HFF-Myc (cell line): ENCODE measurements at places on chromosomes 5 and 9.

- peak; percentile 96 for DNase-seq
These were observed 100.6 kb downstream of the ANGPTL2 start for GRCh38 chr9:127021664-127022363.

DNA sequence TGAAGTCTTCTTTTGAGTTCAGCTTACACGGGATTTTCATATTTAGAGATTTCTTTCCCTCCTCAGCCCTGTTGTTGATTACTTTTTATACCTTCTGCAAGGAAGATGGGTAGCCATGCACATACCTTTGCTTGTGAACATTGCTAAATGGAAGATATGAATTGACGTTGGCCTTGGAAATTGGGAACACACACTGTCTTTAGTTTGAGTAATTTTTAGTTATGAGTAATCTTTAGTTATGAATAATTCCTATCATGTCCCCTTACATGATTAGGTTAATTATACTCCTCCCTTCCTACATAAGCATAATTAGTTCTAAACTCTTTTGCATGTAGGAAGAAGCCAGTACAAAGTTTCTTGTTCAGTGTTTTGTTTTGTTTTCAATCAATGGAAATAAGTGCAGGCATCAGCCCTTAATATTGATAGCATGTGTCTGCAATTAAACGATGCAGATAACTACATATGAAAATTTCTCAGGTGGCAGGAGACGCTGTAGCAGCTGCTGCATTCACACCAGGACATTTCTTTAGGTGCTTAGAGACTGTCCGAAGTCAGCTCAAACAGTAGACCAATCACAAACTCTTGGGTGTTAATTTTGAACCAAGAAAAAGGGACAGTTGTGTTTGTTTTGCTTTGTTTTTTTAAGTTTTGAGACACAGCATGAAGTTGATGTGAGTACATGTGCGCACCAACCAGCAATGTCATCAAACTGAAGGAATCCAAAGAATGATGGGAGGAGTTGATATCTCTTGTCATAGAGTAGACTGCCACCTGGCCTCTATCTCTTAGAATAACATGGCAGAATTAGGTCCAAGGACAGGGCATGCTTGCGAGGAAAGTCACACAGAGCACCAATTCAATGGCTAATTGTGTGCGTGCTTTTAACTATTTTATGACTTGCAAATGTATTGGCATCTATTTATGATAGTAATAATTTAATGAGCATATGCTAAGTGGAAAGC lies 51.4 kb downstream of the SMARCA2 start:
- no peak for DNase-seq

GRCh38 chr5:112779531-112779930 lies 41.8 kb downstream of the APC start:
- DNase-seq: no peak

DNA sequence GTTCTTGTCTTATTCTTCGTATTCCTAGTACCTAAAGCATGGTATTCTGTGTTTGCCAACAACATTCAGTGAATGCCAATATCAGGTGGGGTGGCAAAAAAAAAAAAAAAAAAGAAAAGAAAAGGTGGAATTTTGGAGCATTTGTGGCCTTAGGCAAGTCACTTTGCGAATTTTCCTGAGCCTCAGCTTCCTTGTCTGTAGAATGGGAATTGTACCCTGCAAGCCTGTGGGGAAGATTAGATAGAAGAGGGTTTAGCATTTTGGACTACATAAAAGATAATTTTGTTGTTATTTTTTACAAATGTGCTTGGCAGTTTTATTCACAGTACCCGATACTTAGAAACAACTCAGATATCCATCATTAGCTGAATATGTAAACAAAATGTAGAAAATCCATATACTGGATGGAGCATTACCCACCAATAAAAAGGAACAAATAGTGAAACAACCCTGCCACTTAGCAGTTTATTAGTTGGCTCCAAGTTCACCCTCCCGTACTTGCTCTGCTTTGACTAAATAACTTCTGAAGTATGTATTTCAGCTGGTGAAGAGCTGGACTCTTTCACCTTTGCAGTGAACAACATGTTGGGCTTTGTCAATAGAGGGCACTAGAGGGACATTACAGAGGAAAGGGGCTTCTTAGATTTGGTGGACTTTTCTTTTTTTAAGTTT lies 13.6 kb downstream of the UBE2D2 start:
- DNase-seq: no peak

DNA sequence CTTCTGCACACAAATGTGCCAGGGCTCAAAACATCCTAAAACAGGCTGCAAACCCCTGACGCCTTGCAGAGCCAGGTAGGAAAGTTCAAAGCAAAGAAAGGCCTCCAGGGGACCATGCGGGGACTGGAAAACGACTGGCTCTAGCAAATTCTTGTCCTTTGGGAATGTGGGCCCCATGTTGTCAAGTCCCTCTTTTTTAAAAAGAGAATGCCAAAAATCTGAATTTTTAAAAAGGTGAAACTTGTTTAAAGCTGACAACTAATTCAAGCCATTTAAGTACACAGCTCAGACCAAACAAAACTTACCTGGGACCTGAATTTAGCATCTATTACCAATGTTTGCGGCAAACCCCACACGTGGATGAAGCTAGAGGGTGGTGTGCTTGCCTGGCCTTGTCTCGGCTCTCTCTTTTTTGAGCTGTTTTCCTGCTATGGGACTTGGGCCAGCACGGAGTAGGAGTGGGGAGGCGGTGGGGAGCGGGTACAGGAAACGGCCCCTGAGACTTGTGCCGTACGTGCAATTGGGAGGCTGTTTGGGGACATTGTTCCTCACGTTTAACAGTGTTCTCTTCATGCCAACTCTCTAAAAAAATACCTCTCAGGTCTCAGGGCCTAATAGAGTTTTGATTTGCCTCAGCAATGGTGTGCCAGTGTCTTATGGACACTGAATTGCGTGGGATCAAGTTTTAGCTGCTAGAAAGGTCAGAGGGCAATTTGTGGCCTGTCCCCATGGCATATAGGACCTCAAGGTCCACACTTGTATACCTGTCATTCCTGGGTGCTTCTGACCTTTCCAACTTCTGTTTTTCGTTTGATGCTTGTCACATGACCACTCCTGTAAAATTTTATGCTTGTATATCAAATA lies 15.1 kb upstream of the PHF19 start:
- DNase-seq: no peak

DNA sequence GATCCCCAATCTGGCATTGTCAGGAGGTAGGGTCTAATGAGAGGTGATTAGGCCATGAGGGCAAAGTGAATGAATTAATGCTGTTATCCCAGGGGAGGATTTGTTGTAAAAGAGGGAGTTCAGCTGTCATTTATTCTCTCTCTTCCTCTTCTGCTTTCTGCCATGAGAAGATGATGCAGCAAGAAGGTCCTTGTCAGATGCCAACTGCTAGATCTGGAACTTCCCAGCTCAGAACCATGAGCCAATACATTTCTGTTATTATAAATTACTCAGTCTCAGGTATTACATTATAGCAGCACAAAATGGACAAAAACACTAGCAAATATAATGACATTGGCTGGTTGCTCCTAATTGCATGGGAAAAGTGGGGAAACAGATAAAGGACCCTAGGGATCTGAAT lies 15.6 kb upstream of the BICD2 start:
- no peak for DNase-seq

GRCh38 chr9:97873882-97874281 lies 20.9 kb downstream of the FOXE1 start:
- no peak for DNase-seq

- no peak for DNase-seq
These were observed 53.2 kb downstream of the FAM114A2 start for GRCh38 chr5:153985498-153985897.

DNA sequence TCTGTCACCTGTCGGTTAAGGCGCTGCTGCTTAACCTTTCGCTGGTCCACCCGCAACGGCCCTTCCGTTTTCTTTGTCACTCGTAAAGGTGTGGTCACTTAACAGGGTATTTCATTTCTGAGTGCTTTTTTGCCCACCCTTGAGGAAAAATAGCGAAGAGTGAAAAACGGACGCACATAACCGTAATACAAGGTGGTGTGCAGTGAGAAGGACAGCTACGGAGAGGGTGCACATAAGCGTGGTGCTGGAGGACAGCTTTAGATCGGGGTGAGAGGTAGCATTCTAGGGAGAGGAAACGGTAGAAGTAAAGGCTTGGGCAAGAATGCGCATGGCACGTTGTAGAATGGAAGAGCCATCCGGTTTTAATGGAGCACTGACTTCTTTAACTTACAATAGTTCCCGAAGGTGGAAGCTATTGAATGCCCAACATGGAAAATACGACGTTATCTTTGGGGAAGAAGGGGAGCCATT lies 761 bp downstream of the CCT5 start:
- DNase-seq: no peak

DNA sequence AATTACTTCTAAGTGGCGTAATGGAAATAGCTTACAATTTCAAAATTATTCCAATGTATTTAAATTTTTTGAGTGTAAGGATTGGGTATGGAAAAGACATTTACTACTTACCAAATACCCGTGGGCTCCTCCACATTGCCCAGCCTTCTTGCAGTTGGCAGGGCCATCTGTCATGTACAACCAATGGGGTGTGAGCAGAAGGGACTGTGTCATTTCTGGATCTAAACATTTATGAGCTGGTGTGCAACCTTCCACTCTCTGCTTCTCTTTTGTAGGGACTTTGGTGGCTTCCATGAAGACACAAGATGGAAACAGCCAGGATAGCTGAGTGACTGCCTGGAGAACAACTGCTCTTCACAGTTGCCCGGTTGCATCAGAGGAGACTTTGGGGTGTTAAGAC lies 40.8 kb downstream of the FRMD3 start:
- no peak for DNase-seq

DNA sequence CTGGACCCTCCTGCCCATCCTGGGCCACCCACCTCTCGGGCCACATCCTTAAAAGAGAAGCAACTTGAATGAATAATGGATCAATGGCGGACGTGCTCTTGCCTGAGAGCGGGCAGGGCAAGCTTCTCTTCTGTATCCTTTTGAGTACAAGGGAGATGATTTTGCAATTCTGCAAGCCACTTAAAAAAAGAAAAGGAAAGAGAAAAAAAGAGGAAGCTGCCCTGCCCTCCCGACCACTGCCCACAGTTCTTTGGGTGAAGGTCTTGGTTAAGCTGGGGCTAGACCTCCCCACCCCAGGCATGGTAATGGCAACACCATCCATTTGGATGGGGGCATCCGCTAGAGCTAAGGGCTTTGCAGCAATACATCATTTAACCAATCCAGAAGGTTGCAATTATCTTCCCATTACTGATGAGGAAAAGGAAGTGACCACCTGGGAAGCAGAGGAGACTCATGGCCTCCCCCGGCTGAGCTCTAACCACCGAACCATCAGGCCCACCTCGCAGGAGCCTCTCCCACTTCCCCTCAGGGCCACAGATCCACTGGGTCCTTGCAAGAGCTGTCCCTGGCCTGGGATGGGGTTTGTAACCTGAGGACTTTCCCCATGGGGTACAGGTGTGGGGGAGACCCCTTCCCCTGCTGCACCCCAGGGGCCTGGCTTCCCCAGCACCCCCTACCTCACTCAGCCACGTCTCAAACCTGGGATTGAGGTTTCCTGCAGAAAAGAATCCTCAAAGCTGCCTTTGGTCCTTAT lies 27.8 kb upstream of the LAMC3 start:
- DNase-seq: no peak

GRCh38 chr5:45696206-45696836 lies at the start of gene HCN1:
TSS of gene HCN1 (minus strand) at chr5:45696380.
- peak; percentile 19 for DNase-seq

- DNase-seq: no peak
These were observed 70.9 kb downstream of the PKD2L2 start for GRCh38 chr5:137960141-137960540.

GRCh38 chr5:159338118-159338517 lies 7.8 kb upstream of the IL12B start:
- DNase-seq: no peak

DNA sequence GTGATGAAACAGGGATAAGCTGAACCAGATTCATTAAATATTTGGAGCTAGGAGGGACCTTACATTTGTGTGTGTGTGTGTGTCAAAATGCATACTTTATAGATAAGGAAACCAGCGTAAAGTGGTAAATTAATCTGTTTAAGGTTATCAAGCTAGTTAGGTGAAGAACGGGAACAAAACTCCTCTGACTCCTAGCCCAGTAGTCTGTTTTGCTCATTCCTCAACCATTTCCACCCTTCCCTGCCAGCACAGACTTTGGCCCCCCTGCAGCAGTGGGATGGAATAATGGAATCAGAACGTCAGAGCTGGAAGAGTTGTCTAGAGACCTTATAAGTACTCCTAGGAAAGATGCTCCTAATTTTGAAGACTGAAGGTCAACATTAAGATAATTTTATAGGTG lies 6.5 kb downstream of the AGXT2 start:
- no peak for DNase-seq

DNA sequence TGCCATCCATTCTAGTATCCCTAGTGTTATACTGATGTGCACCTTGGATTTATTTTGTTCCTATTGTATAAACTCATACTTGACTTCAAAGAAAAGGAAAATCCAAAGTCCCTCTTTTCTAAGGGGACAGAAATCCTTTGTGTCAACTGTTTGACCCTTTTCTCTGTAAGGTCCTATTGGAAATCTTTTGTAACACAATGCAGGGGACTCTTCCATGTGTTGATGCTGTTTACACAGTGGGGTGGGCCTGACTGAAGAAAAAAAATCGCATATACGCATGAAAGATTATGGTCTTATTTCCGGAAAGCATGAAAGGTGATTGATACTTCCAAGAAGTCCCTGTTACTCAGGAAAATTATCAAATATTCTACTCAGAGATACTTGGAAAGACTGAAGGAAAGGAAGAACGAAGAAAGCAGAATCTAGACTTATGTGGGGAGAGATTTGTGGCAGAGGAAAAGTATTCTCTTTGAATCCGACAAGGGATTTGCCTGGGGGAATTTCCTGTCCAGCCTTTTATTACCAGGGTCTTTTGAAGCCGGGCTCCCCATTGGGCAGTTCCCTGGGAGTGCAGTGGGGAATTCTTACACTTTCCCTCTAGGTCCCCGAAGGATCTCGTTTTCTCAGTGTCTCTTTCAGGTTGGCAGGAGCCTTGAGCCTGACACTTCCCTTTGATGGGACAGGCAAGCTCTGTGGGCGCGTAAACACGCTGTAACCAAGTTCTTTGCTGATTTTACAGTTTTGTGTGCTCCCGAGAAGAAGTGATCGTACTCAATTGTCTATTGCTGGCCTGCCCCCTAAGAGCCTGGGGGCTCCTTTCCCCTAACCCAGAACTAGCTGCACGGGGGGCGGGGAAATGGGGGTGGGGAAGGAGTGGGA lies 779 bp upstream of the VCAN start:
- no peak for DNase-seq

- no peak for DNase-seq
These were observed 37.1 kb downstream of the FAM13B start for GRCh38 chr5:137995749-137996128.

- no peak for DNase-seq
These were observed 183.0 kb upstream of the FTMT start for GRCh38 chr5:121668635-121669034.
